ENCODE measurements at places on chromosomes 1 and 21. TPM values are rescaled to one million over a fixed set of nuclear protein-coding genes. Genes with fewer than 3 reads are reported as not detected.

ZNF683 gene
- not detected for total RNA-seq

C2CD4D gene
- not detected for total RNA-seq

DNASE2B gene
- under 0.01 TPM for total RNA-seq

KCNK2 gene
- total RNA-seq, result not detected

GPATCH2 gene
- 8.7 TPM for total RNA-seq

SLC5A9 gene
- total RNA-seq, result not detected

DDX20 gene
- 11.7 TPM for total RNA-seq

HSD3B1 gene
- total RNA-seq, result not detected

HHIPL2 gene
- total RNA-seq, result not detected

HENMT1 gene
- total RNA-seq, result 2.2 TPM

PBX1 gene
- 3.9 TPM for total RNA-seq

CNIH3 gene
- total RNA-seq, result 2.6 TPM

FLG2 gene
- not detected for total RNA-seq

FNBP1L gene
- 60.2 TPM for total RNA-seq

GJA4 gene
- total RNA-seq, result 2.6 TPM

RGS8 gene
- total RNA-seq, result under 0.01 TPM

ATAD3C gene
- not detected for total RNA-seq

AKR7A3 gene
- 0.16 TPM for total RNA-seq

KRTAP7-1 gene
- total RNA-seq, result not detected

CD1E gene
- total RNA-seq, result not detected

GPR161 gene
- total RNA-seq, result 11.2 TPM

ZNF124 gene
- total RNA-seq, result 47.3 TPM

RYR2 gene
- 0.06 TPM for total RNA-seq

RBM11 gene
- not detected for total RNA-seq

CYB561D1 gene
- 2.8 TPM for total RNA-seq

EXTL1 gene
- total RNA-seq, result not detected
